Fibroblast of skin of right quadriceps (primary cell): ENCODE measurements at places on chromosomes 4 and X.
A peak's percentile ranks its signal among the peaks of the same experiment; 100 is the strongest.

- DNase-seq: no peak
Observed at GRCh38 chr4:27081675-27082586, 221.3 kb downstream of the STIM2 start.

DNA sequence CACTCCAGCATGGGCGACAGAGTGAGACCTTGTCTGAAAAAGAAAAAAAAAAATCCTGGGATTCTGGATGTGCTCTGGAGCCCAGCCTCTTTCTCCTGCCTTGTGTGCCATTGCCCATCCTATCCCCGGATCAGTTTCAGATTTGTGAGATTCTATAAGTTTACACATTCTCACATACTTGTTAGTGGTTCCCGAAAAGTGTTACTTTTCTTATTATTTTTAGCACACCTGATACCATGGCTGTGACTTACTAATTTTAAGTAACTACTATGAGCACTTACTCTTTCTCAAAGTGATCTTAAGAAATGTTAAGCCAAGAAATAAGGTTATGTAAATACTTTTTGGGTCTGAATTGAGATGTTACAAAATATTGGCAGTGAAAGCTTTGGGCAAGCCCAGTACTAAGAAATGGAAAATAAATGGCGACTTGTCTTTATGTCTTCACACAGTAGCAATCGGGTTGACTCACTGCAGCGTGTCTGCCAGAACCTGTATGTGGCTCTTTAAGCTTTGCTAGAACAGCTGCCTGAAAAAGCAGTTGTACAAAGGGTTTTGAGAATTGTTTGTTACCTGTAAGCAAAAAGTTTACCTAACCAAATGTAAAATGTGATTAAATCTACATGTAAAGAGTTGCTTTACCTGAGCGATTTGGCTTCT is 118.7 kb downstream of the KLHL8 start:
- no peak for DNase-seq

GRCh38 chr4:161856711-161857326 is 307.0 kb downstream of the FSTL5 start:
- DNase-seq: peak; percentile 3

- DNase-seq: no peak
Observed at GRCh38 chr4:25638806-25639205, 16.8 kb upstream of the SLC34A2 start.

GRCh38 chrX:10110984-10111363 is 45.8 kb upstream of the CLCN4 start:
- no peak for DNase-seq

GRCh38 chrX:66676990-66677389 is 38.1 kb upstream of the EDA2R start:
- peak; percentile 91 for DNase-seq

DNA sequence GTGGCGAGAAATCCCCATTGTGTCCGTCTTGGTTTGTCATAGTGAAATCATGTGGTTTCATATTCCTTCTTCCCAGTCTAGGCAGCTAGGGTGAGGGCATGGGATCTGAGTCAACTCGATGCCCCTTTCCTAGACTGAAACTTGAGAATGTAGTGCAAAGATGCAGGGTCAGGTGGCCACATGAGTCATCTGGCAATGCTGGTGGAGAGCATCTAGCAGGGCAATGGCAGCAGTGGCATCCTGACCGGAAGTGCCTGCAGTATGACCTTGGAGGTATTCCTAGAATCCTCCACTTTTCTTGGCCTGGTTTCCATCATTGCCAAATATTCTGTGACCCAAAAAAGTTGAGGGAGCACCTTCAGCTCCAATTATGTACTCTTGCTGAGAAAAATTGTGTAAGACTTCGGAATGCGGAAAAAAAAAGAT is 39.1 kb upstream of the TMEM184C start:
- DNase-seq: peak; percentile 77

- no peak for DNase-seq
Observed at GRCh38 chrX:110157444-110157843, 154.5 kb downstream of the TMEM164 start.

DNA sequence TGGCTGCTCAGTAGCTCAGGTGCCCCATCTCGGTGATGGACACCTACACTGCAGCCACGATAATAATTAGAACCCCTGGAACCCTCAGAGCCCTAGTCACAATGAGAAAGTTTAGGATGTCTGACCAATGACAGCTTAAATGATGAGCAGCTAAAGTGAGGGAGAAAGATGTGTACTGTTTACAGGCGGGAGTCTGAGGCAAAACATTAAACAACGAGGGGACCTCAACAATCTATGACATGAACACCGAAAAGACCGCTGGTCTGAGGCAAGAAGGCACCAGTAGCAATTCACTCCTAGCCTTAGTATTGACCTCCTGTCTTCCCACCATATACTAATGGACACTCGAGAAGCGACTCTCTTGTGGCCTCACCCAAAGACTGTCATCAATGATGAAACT is 369.5 kb upstream of the SMIM31 start:
- DNase-seq: no peak

GRCh38 chr4:81505004-81505598 is 33.4 kb upstream of the RASGEF1B start:
- DNase-seq: no peak

- DNase-seq: no peak
Observed at GRCh38 chr4:120724656-120725055, 197.9 kb downstream of the PRDM5 start.

- DNase-seq: no peak
Observed at GRCh38 chr4:121185960-121186359, 21.8 kb upstream of the TNIP3 start.
